ENCODE measurements at places on chromosomes 13 and 19.

- DNase-seq = no peak
Observed at GRCh38 chr13:44435919-44436510, 62.4 kb downstream of the SERP2 start.

DNA sequence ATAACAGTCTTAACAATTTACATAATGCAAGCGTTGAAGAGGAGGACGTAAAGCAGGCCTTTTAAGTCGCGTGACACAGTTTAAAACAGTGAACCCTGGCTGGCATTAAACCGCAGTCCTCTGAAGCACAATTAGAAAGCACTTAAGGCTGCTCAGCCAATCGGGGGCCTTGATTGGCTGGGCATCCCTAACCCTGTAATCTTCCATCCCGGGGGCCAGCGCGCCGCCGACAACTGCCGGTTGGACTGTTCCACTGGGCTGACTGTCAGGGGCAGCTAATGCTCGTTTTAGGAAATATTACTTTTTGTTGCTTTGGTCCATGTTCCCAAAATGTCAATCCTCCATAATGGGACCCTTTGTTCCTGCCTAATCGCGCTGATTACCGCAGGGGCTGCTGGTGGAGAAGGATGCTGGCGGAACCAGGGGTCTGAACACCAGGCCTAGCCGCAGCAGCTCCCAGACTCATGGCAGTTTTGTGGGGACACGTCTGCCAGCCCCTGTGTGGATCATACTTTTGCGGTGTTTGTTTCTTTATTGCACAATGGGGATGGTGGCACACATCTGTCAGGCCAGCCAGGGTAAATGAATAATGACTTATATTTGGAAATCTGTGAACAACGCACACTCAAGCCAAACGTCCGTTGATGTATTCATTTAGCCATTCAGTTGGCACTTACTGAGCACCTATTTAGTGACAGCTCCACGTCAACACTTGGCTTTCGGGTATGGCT lies 127.1 kb upstream of the SPACA7 start:
- no peak for DNase-seq

DNA sequence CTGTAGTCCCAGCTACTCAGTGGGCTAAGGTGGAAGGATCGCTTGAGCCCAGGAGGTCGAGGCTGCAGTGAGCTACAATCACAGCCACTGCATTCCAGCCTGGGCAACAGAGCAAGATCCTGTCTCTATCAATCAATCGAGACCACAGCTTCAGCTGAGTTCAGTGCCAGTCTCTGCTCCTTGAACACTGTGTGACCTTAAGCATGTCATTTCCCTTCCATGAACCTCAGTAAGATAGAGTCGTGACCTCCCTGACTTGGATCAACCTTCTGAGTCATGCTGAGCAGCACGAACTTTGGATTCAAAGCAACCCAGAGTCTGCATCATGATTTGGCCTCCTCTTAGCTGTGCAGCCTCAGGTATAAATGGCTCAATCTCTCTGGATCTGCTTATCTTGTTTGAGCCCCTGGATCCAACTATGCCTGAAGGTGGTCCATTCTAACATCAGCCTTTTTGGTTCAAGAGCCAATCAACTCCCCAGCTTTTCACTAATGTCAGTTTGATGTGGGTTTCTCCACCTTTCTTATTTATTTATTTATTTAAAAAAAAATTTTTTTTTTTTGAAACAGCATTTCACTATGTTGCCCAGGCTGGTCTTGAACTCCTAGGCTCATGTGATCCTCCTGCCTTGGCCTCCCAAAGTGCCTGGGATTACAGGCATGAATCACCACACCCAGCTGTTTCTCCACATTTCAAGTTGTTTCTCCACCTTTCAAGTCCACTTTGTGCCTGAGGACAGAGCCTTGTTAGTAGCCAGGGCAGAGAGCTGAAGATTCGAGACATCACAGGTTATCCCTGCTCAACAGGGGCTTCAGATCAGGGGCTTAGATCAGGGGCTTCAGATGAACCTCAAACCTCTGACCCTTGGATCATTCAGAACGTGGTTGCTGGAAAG lies 26.4 kb downstream of the PTPRS start:
- DNase-seq = no peak

GRCh38 chr19:6020166-6020882 lies 42.4 kb upstream of the RANBP3 start:
- no peak for DNase-seq

- no peak for DNase-seq
Observed at GRCh38 chr13:50303963-50304721, 288.9 kb downstream of the KCNRG start.

GRCh38 chr13:94228763-94229162 lies 250.7 kb downstream of the DCT start:
- no peak for DNase-seq

GRCh38 chr19:1470305-1471009 lies 8.6 kb downstream of the C19orf25 start:
- peak; percentile 68 for DNase-seq

DNA sequence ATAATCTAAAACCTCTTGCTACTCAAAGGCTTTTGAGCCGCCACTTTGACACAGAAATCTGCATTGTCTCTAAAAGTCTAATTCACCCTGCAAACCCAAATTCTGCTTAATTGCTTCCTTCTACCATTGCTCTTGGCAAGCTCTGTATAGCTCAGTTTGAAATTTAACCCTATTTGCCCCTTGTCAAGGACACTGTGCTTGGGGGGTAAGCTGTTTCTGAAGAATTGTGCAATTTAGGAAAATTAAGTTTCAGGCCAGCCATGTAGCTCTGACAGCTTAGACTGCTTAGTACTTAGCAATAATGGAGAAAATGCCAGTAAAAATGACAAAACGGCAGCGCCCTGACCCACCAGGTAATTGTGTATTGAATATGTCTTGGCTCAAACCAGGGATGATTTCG lies 282.2 kb downstream of the OLFM4 start:
- DNase-seq = no peak

DNA sequence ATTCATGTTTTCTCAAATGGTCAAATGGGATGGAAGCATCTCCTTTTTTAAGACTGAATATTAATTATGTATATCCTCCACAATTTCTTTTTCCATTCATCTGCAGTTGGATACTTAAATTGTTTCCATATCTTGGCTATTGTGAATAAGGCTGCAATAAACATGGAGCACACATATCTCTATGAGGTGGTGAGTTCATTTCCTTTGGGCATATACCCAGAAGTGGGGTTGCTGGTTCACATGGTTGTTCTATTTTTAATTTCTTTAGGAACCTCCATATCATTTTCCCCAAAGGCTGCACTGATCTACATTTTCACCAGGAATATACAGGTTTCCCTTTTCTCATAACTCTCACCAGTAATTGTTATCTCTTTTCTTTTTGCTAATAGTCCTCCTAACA lies 566.3 kb downstream of the KCTD12 start:
- no peak for DNase-seq

- no peak for DNase-seq
Observed at GRCh38 chr13:96940961-96941360, 53.3 kb downstream of the OXGR1 start.
